ENCODE measurements at places on chromosomes 2 and 18. TPM values are rescaled to one million over a fixed set of nuclear protein-coding genes. Genes with fewer than 3 reads are reported as not detected.

Gene DNER
- 0.22 TPM for total RNA-seq

Gene CELF4
- not detected for total RNA-seq

Gene CXCR1
- not detected for total RNA-seq

Gene NBEAL1
- total RNA-seq: 11.5 TPM

Gene GRB14
- not detected for total RNA-seq

Gene CYS1
- total RNA-seq: not detected

Gene CDK5R2
- total RNA-seq: not detected
